ENCODE measurements at places on chromosomes 2 and 18.

DNA sequence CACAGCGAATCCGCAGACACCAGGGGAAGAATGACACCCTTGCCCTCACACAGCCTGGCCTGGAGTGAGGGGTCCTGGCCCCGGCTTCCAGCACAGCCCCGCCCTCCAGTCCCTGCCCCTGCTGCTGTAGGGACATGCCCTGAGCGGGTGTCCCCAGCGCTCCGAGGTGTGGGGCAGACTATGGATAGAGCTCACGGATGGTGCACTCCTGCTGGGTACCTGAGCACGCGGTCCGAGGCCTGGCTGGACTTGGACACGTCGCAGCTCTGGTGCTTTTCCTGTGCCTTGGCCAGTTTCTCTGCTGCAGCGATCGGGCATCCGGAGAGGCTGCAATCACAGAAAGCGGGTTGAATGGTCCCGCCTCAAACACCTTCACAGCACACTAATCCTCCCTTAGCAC lies 165.7 kb upstream of the PXDN start:
- DNase-seq = no peak

- DNase-seq = no peak
These were observed 440.3 kb downstream of the LRATD1 start for GRCh38 chr2:15072836-15073235.

DNA sequence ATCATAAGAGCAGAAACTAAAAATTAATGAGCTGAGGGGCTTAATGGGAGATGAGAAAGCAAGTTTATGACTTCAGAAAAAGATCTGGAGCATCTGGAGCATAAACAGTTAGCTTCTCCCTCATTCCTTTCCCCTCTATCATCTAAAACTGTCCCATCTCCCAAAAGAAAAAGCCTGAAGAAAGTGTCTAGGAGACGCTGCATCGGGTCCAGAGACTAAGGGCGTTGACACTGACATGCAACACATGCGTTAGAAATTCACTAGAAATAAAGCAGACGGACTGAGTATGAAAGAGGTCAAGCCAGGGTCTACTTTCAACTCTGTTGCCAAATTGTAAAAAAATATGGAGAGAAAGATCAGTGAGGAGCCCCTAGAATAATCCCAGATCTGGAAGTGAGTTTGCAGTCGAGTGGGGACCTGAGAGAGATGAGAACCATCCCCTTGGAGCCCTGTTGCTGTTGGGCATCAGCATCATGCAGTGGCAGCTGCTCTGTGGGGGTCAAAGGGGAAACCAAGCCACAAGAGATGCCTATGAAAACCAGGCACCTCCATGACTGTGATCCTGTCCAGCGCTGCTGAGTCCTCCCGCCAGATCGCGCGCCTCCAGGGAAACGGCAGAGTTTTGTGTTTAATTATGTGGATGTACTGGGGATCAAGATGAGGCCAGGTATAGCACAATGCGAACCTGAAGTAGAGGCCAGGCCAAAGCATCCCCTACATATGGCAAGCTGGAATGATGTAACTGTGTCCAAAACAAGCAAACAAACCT lies 13.9 kb downstream of the ANTXR1 start:
- no peak for DNase-seq

DNA sequence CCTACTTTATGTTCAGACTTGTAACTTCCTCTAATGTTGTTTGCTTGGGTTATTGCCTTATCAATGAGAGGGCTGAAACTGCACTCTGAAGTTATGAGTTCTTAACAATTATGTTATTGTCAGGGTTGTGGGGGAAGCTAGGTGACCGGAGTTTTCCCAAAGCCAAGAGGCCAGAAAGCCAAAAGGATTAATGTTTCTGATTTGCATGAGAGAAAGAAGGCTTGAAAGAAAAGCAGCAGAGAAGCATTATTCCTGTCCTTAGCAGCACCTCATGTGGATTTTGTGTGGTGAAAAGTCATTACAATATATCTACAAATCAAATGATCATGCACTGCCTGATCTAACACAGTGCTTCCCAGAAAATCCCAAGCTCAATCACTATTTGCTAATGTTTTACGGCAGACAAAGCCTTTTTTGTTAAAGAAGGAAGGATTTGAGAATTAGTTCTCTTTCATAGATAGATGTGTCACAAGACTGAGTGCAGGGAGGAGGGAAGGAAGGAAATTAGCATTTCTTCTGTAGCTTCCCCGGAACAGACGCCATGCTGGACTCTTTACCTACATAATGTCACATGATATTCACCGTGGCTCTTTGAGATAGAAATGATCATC lies 203.2 kb downstream of the ALK start:
- DNase-seq = no peak

- no peak for DNase-seq
These were observed 21.1 kb upstream of the RPL31 start for GRCh38 chr2:100981011-100981410.

DNA sequence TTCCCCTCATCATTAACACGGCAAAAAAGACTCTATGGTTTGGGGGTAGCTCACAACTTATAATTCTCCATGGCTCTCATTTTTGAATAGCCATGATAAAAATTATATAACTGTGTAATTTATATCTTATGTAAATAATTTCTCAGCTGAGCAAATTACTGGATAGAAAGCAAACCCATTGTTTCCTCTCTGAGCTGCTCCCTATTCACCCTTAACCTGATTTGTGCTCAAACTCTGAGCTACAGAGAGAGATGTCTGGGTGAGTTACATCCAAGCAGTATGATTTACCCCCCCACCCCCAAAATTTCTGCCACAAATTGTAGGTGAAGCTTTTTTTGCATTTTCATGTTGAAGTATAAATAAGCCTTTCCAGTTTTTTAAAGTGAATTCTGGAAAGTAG lies 123.7 kb downstream of the TFCP2L1 start:
- DNase-seq = no peak

DNA sequence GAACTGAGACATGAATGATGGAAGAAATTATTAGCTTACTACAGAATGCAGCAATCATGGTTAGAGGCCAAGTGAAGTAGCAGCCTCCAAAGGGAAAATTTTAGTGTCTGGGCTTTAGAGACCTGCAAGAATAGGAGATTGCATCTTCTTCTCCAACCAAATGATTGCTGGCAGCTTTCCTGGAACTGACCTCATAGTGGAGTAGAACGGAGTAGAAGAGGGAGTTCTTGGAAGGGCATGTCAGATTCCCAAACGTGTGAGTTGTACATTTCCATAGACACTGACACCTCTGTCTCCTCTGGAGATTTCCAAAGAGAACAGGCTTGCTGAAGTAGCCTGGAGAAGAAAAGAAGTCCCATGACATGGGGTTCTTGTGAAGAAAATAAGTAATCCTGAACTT lies 169.8 kb upstream of the ERBB4 start:
- DNase-seq = no peak

- peak; percentile 48 for DNase-seq
These were observed 1.7 kb downstream of the FOSL2 start for GRCh38 chr2:28394331-28394877.

DNA sequence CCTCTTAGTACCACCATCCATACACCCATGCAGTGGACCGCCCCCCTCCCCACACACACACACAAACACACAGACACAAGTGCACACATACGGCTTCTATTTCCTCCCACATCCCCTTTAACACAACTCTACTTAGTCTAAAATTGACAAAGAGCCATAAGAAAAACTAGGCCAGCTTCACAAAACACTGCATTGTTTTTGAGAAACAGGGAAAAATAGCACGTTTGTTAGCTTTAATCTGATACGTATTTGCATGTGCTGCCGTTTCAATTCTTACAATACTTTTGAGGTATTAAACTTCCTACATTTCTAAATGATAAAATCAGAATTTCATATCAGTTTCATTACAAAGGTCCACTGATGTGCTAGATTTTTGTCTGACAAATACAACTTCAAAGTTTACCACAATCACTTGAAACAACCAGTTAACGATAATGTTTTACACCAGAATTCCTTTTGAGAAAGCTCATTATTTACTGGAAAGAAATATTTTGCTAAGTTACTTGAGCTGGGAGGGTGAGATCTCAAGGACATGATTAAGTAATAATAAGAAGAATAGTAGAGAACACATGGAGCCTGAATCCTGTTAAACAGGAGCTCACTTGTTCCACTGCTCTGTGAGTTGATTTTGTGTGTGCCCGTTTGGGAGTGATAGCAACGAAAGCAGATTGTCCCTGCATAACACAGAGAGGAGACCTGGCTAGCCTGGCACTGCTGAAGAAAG lies 74.5 kb downstream of the MOGAT1 start:
- no peak for DNase-seq

- no peak for DNase-seq
These were observed 441.7 kb upstream of the SOX11 start for GRCh38 chr2:5250482-5250881.

- no peak for DNase-seq
These were observed 55.0 kb downstream of the KCNF1 start for GRCh38 chr2:10966741-10967140.

DNA sequence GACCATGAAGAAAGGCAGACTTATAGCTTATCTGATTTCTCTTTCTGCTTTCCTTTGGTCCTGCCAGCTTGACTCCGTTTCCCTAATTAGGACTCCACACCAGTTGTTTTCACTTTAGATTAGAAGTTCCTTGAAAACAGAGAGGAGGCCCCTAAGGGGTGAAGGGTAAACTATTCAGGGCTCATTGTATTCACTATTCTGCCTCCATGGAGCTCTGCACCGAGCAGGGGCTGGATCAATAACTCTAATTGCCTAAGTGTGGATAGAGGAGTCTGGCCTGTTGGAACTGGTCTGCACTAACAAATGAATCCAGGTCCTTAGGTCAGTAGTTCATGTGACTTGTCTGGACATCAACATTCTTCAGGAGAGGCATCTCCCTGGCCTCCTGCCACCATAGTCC lies 36.1 kb upstream of the SKA1 start:
- DNase-seq = no peak

DNA sequence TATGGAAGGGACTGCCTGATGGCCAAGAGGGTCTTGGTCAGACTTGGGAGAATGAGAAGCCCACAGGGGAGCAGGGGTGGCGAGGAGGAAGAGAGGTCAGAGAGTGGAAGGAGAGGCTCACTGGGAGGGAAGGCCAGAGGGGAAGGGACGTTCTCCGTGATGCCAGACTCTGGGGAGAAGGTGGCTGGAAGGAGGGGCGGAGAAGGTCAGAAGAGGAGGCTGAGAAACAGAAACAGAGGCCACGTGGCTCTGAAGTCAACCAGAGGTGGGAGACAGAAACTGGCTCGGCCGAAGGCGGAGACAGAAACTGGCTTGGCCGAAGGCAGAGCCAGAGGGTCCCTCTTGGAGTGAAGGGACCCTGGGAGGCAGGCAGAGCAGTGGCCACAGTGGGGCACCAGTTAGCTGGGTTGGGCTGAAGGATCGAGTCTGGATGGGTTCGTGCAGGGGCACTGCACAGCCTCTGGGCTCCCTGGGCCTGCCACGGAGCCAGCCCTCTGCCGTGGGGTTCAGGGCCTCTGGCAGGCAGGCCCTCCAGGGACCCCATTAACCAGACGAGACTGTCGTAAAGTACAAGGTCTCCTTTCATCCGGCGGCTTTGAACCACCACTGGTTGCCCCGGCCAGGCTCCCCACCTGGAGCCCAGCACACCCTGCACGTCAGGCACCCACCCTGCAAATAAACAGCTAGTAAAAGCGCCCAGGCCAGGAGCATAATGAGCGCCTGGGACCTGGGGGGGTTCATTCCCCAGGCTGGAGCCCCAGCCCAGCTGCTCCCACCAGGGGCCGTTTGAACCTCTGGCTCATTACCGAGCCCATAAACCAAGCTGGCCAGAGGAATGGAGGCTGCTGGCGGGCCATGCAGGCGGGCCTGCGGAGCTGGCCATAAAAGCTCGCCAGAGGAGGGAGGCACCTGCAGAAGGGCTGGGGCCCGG lies 218.8 kb downstream of the DYSF start:
- no peak for DNase-seq

- DNase-seq = no peak
These were observed 74.2 kb upstream of the GALNT3 start for GRCh38 chr2:165868211-165868610.

- no peak for DNase-seq
These were observed 85.5 kb downstream of the PLB1 start for GRCh38 chr2:28581312-28581711.

GRCh38 chr2:226771067-226771466 lies 28.6 kb downstream of the IRS1 start:
- no peak for DNase-seq

- no peak for DNase-seq
These were observed 6.6 kb upstream of the TMEM214 start for GRCh38 chr2:27025861-27026851.

DNA sequence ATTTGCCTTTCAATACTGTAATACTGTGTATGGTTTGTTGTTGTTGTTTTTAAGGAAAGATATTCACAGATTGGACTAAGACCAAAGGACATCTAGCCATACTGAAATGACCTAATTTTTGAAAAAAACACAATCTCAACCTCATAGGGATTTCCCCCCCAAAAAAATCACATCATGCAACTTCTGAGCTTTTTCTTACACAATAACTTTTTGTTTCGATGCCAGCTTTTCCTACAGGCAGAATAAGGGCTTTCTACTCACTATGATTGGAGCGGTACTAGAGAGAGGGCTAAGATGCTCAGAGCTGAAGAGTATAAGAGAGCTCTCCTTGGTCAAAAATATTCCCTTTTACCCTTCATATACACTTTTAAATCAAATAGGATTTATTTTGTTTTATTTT lies 32.4 kb upstream of the SLC3A1 start:
- no peak for DNase-seq

- no peak for DNase-seq
These were observed 48.3 kb upstream of the SLC38A11 start for GRCh38 chr2:165003443-165004130.

DNA sequence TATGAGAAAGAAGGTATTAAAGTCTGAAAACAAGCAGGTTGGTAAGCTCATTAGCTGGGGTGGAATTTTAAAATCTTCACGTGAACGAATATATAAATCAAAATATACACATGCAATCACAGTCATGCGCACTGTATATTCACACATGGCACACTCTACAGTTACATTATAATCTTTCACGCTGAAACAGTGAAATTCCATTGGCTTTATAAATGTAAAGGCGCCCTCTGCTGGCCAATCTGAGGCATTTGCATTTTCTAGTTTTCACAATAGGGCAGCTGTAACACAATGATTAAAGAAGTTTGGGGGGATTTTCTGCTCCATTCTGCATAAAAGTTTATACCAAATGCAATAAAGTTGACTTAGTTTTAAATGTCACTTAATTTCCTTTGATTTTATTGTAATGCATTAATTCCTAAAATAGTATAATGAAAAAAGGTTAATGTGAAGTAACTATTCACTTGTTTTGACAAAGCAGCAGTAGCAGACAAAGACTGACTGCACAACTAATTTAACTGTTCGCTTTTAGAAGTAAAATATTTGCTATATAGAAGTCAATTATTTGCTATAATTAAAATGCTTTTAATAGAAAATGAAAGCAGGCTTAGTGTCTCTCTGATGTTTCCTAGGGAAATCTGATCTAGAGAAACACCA lies 17.2 kb downstream of the IFIH1 start:
- DNase-seq = peak; percentile 74

GRCh38 chr2:12254280-12254860 lies 462.4 kb upstream of the TRIB2 start:
- no peak for DNase-seq

Measured in ACHN (cell line).